ENCODE measurements at places on chromosomes 6 and 20.
A peak's percentile ranks its signal among the peaks of the same experiment; 100 is the strongest.

GRCh38 chr6:148846778-148847761, 100.2 kb downstream of the UST start:
- no peak for DNase-seq

GRCh38 chr20:33969563-33969962, 24.1 kb upstream of the RALY start:
- peak; percentile 64 for DNase-seq

DNA sequence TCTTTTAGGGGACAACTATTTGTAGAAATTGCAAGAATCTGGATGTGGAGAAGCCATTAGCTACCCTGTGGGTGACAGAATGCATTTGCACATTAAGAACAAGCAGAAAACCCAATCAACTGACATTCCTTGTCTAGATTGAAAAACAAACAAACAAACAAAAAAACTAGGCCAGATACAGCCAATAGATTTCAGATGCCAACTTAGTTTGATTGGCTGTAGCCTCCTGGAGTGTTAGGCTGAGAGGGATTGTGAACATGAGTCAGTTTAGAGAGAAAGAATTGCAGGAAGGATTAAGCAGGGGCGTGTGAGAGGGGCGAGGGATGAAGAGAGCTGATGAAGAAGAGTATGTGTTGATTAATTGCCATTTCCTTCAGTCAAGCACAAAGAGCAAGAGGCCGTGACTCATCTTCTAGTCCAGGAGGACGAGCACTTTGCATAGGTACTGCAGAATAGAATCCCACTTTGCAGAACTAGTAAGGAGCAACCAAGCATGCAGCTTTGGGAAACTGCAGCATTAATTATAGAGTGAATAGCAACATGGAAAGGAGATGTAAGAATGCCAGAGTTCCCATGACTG, 188.0 kb upstream of the RAB32 start:
- no peak for DNase-seq

GRCh38 chr20:38270869-38271605, 10.5 kb upstream of the KIAA1755 start:
- DNase-seq = peak; percentile 89

DNA sequence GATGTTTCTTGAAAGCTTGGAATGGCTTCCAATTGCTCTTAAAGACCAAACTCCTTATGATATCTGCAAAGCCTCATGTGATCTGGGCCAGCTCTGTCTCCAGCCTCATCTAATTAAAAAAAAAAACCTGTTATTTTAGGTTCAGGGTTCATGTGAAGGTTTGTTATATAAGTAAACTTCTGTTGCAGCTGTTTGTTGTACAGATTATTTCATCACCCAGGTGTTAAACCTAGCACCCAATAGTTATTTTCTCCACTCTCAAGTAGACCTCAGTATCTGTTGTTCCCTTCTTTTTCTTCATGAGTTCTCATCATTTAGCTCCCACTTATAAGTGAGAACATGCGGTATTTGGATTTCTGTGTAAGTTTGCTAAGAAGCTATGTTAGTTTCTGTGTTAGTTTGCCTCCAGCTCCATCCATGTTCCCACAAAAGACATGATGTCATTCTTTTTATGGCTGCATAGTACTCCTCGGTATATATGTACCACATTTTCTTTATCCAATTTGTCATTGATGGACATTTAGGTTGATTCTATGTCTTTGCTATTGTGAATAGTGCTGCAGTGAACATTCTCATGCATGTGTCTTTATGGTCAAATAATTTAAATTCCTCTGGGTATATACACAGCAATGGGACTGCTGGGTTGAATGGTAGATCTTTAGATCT, 30.2 kb upstream of the TFB1M start:
- no peak for DNase-seq

- no peak for DNase-seq
Observed at GRCh38 chr20:43442282-43442880, 15.3 kb upstream of the SRSF6 start.

DNA sequence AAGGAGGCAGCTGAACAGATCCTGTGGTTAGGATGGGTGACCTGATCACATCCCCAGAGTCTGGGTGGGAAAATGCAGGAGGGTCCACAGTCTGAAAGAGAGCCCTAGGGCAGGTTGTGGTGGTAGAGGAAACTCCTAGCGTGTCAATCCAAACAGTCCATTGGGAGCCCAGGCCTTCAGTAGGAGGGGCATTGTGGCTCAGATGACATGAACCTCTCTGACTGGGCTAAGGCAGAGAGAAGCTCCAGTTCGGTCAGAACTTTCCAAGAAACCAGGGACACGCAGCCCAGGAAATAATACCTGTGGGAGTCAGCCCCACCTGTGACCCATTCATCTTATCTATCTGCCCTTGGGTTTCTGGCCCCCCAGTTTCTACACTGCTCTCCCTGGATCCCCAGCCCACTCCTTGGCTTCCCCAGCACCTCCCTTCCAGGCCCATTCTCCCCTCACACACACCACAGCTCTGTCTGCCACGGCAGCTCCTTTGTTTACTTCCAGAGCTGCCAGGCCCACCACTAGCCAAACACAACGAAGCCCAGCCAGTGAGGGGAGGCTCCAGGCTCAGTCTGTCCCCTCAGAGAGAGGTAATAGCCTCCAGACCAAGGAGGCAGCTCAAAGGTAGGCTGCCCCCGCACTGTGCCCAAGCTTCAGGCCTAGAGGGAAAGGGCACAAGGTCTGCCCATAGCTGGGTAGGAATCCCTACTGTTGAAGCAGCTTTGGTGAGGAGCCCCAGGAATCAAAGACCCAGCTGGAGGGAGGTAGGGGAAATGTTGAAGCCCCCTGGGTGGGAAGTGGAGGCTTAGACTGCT, 6.2 kb downstream of the GDF5 start:
- DNase-seq = no peak

- no peak for DNase-seq
Observed at GRCh38 chr6:110980227-110980626, 1.6 kb upstream of the RPF2 start.

GRCh38 chr6:158648682-158649131, 1.1 kb upstream of the SYTL3 start:
- DNase-seq = no peak

- DNase-seq = no peak
Observed at GRCh38 chr6:21438237-21438985, 155.1 kb upstream of the SOX4 start.

DNA sequence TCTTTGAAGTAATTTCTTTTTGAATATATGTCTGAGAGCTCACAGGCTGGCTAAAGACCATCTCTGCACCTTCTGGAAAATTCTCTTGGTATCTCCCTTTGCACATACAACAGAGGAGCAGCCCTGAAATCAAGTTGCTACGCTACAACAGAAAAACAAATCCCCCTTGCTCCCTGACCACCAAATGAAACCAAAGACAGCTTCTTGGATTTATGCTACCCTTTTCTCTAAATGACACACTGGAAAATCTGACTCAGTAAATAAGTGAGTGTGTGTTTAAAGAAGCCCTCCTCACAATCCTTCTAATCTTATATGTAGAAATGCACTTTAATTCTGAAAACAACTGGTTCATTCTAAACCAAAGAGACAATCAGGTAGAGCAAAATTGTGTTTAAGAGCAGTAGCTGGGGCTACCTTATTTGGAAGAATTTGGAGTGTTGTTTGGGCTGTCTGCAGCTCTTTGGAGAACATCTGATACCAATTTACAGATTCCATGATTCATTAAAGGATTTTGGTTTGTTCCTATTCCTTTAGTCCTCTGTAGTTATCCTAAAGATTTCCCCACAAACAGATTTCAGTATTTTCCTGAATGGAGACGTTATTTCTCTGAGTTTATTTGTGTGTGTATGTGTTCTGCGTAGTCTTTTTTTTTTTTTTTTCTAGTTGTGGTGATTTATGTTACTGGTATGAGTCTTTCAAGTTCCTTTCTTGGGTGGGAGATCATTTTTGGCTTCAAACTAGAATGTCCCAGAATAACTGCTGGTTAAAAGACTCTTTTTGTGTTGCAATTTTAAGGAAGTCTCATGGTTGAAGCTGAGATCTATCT, 36.4 kb upstream of the UTRN start:
- DNase-seq = no peak

Measured in aorta (tissue), 5 donors.